ENCODE measurements at places on chromosomes 3 and 15.

DNA sequence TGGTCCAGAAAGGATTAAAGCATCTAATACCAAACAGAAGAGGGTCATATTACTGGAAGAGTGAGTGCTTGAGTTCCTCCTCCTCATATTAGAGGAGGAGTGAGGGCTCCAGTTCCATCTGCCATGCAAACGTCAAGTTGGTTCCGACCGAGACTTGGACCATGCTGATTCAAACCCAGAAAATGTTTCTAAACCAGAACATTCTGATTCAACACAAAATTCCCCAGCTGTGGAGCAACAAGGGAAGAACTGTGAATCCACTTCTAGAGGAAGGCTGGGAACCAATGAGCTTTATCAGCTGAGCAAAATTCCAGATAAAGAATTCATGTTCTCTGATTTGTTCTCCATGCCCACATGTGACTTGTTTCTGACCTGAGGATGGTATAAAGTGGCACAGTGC is 135.6 kb upstream of the WNT5A start:
- no peak for DNase-seq

DNA sequence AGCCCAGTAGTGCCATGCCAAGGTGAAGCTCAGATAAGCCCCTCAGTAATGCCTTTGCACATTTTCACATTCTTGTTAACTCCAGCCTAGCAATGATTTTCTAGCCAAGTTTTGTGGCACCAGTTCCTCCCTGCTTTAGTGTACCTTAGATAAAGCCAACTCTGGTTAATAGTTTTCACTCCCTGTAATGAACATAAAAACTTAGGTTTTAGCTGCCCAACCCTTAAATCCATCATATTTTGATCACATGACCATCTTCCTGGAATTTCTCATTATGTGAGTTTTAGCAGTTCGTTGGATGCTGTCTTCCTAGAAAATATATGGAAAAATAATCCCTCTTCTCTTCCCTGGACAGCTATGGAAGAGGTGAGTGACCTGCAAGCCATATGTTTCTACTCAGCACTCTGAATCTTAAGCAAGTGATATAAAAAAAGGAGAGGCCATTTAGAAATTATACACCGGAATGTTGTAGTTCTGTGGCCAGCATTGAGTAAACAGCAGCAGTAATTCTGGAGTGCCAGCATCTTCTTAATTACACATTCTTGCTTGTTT is 62.2 kb upstream of the P2RY1 start:
- no peak for DNase-seq

GRCh38 chr3:176584413-176585176 is 612.7 kb downstream of the TBL1XR1 start:
- no peak for DNase-seq

- DNase-seq = no peak
Measured at GRCh38 chr3:43770426-43771103, 79.8 kb downstream of the ABHD5 start.

GRCh38 chr3:115547207-115547606 is 76.1 kb upstream of the GAP43 start:
- DNase-seq = no peak

DNA sequence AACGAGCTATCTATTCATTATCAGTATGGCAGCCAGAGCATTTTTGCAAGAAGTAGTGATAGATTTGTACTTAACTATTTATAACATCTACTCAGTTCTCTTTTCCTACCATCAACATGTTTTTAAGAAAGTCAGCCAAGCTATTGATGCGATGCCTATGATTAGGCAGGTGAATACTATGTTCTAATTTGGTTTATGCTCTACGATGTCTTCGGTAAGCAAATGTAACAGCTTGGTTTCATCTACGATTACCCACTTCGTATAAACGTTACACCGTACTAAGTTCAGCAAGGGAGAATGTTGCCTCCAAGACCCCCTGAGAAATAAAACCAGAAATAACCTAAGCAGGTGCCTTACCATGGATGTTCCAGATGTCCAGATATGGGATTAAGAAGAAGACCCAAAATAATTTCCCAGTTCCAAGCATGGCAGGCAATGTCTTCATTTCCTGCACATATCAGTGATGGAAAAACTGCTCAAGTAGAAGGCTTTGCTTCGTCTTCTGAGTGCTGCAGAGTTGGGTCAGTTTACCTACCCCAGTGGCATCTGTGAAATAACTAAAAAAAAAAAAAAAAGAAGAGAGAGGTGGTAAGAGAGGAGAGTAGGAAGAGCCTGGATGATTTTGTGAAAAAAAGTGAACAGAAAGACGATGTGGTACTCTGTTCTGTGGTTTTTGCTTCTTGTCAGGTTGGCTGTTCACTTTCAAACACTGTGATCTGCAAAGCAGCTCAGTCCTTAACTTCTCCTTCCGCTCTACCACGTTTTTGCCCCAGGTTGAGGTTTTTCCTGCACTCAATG is at the start of gene BTLA:
Gene BTLA (minus strand): TSS at position 559 of the 798 bp plus-strand sequence. CDS start 114 bp downstream, at position 445.
- no peak for DNase-seq

GRCh38 chr3:154496978-154497377 is 67.0 kb upstream of the GPR149 start:
- DNase-seq = no peak

DNA sequence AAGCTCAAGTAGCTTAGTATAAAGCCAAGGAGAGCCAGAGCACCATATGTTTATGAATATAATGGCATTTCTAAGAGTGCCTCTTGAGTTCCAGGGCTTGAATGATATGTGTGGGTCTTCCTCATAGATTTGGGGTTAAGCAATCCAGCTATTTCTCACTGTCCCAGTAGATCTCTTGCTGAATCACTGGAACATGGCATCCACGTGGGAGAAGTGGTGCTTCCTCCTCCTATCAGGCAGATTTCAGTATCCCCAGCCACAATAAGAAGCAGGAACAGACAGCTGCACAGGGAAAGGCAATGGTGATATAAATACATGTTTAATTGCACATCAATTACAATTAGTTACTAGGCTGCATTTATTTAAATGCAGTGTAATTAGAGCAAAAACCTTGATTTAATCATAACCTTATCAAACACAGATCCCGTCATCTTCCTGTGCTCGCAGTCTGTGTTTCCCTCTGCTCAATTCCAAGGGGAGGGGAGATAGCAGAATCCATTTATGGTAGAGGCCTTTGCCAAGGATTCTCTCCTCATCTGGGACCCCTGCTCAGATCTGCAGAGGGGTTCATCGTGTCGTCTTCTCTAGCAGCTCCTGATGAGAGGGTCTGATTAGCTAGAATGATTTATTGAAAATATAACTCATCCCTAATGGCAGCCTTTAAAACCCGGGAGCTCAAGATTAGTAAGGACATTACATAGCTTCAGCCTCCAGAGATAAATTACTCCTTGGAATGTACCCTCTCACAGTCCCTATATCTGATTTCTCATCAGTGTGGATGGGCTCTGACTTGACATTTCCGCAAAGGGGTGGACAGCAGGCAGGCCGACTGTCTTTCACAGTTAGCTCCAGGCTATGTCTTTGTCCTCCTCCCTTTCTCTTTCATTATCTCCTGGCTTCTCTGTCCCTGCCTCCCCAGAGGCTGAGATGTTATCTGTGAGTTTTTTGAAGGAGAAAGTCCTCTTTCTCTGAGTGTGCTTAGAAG is 775.9 kb downstream of the AGBL1 start:
- DNase-seq = no peak

- DNase-seq = no peak
Measured at GRCh38 chr3:155554777-155555451, 190.0 kb downstream of the PLCH1 start.

DNA sequence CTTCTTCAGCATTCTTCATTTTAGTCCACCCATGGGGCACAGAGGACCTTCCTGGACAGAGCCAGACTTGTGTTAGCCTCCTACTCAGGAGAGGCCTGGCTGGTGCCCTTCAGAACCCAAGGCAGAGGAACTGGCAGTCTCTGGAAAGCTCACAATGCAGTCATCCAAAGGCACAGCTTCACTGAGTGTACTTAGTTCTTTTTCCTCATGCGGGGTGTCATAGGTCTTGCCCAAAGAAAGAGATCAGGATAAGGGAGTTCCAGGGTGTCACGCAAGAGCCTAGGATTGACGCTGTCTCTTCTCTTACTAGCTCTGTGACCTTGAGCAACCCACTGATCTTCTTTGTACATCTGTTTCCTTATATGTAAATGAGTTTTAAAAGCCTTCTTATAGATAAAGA is 58.7 kb downstream of the CD200 start:
- DNase-seq = no peak

GRCh38 chr3:129481766-129482332 is 41.8 kb downstream of the IFT122 start:
- no peak for DNase-seq

DNA sequence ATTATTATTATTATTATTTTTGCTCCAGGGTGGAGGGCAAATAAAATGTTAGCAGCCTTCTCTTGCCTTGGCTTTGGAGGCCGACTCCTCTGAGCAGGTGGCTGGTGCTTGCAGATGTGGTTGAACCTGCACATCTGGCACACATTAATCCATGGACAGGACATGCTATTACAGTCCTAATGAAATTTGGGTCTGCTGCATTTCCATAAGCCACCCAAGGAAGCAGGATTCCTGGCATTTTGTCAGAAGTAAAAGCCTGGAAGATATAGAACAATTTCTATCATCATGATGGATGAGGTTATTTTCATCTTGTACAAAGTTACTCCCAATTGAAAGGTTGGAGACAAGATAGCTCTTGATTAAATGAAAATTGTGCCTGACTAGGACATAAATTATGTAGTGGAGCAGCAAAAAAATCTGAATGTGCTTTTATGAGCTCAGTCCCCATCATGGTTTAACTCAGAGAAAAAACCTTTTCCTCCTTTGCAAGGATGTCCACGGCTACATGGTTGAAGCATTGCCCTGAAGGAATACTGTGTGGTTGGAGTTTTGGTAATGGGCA is 130.9 kb upstream of the RGMA start:
- no peak for DNase-seq

GRCh38 chr15:51863131-51863530 is 33.7 kb downstream of the TMOD3 start:
- no peak for DNase-seq

DNA sequence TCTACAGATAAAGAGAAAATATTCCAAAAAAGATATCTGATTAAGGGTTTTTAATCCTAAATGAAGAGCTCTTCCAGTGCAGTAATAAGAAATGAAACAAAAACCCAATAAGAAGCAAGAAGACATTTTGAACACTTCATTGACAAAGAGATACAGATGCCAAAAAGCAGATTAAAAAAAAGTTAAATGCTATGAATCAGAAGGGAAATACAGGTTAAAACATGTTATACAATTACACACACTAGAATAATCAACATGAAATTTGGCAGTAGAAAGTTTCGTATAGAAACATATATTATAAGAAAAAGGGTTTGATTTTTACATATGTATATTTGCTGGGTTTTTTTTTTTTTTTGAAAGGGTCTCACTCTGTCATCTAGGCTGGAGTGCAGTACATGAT is 135.0 kb downstream of the ROBO1 start:
- no peak for DNase-seq

DNA sequence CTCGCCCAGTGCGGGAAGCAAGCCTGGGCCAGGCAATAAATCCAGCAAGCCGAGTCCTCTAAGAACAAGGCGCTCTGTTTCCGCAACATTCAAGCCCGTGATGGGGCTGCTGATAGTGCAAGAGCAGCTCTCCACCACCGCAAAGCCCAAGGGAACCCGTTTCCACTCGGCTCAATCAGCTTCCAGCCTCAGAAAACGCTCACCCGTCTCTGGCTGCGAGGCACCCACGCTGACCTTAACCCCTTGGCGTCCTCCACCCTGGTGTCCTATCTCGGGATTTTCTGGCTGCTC is 17.8 kb downstream of the SPATA12 start:
- peak; percentile 69 for DNase-seq

DNA sequence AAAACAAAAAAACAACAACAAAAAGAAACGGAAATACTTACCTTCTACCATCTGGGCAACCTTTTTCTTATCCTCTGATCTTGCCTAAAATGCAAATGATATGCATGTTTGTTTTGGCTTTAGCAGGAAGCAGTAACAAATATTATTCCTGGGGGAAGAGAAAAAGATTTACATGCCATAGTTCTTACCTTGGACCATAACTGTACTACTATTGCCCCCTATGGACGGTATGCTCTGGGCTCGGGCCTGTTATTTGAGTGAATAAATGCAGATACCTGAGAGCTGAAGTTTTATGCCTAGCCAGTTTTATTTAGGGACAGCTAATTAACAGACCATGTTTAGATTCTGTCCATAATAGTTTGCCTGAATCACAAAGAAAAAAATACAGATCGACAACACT is 12.6 kb upstream of the STARD5 start:
- DNase-seq = no peak
